Panc1 (cell line): ENCODE measurements at places on chromosomes 6 and 20. TPM values are rescaled to one million over a fixed set of nuclear protein-coding genes. Genes with fewer than 3 reads are reported as not detected.

- no peak overlapping the region for H3K27ac ChIP-seq
- no peaks in the 10 kb centered on the region for H3K36me3 ChIP-seq
- H3K4me1 ChIP-seq = no peaks in the 10 kb centered on the region
- DNase-seq = no peak
- no peaks in the 10 kb centered on the region for H3K27me3 ChIP-seq
Measured at GRCh38 chr6:135506270-135506997, 8.9 kb upstream of the AHI1 start.

The PHACTR1 gene
- 0.05 TPM for total RNA-seq

DNA sequence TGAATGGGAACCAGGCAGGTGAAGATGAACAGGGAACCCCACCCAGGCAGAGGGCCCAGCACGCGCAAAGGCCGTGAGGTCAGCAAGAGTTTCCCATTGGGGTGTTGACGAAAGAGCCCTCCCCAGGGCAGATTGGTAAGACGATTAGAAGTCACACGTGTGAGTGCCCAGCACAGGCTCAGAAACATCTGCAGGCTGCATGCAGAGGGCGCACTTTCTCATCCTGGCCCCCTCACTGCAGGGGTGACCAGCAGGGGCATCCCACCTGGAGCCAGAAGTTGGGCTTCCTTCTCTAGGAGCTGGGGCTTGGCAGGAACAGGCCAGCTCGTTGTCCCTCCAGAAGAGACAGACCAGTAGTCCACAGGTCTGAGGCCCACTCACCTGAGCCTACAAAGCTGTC, 38.4 kb downstream of the VSTM2L start:
- H3K4me3 ChIP-seq = no peak overlapping the region
- no peaks in the 10 kb centered on the region for H3K27me3 ChIP-seq
- H3K27ac ChIP-seq = no peak overlapping the region
- peaks cover 7% of the 10 kb centered on the region for H3K4me1 ChIP-seq
- no peaks in the 10 kb centered on the region for H3K36me3 ChIP-seq

GRCh38 chr6:13593103-13593502, 18.7 kb downstream of the SIRT5 start:
- H3K4me1 ChIP-seq = no peaks in the 10 kb centered on the region
- no peak overlapping the region for H3K4me3 ChIP-seq
- H3K36me3 ChIP-seq = peaks cover 3% of the 10 kb centered on the region; the same call in 1 of the 2 replicates
- H3K27me3 ChIP-seq = no peaks in the 10 kb centered on the region
- no peak overlapping the region for H3K27ac ChIP-seq
- DNase-seq = no peak

DNA sequence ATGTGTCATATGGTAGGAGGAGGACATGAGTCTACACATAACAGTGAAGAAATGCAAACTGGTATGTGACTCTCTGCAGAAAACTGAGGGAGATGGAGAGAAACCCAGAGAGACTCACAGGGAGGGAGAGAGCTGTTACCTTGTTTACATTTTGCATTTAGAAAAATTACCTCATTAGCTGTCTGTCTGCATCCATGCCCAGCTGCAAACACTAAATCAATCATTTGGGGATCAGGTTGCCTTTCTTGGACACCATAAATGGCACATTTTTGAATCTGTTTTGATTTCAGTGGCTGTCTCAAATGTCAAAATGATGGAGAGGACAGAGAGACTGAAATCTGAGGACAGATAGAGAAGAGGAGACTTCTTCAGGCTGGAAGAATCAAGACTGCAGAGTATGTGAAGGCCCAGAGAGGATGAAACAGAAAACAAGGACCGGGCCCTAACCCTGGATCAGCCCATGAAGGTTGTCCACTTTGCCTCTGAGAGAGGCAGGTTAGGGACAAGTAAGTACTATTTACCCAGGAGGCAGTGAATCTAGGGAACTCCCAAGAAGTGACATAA, 92.2 kb downstream of the UNC5CL start:
- DNase-seq = no peak
- H3K27me3 ChIP-seq = no peaks in the 10 kb centered on the region
- H3K27ac ChIP-seq = peak overlapping the region; percentile 67

DNA sequence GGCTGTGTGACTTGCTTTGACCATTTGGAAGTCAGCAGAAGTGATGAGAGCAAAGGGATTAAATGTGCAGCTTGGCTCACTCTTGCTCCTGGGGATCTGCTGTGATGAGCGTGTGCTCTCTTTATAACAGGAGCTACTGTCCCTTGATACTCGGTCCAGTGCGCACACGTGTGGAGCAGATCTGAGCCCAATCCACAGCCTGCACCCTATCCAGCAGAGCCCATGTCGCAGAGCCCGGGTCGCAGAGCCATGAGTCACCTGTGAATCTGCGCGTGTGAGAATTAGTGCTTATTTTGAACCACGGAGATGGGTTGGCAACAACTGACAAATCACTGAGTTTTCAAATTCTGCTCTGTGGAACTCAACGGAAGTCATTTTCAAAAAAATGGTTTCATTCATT, 291.0 kb upstream of the SULF2 start:
- peaks cover 15% of the 10 kb centered on the region for H3K27me3 ChIP-seq
- H3K36me3 ChIP-seq = no peaks in the 10 kb centered on the region
- H3K4me1 ChIP-seq = no peaks in the 10 kb centered on the region
- H3K27ac ChIP-seq = no peak overlapping the region
- DNase-seq = no peak

GRCh38 chr6:41939176-41939847, 2.3 kb downstream of the CCND3 start:
- no peak for DNase-seq
- H3K27me3 ChIP-seq = no peaks in the 10 kb centered on the region
- H3K4me1 ChIP-seq = peaks cover 45% of the 10 kb centered on the region
- H3K36me3 ChIP-seq = no peaks in the 10 kb centered on the region
